ENCODE measurements at places on chromosomes 12 and 14.

GRCh38 chr12:106681210-106681609 lies 93.3 kb upstream of the RIC8B start:
- H3K27me3 ChIP-seq, result peaks cover 29% of the 10 kb centered on the region
- H3K27ac ChIP-seq, result no peak overlapping the region
- H3K4me1 ChIP-seq, result no peaks in the 10 kb centered on the region
- H3K4me3 ChIP-seq, result no peak overlapping the region

- DNase-seq, result no peak
- no peak overlapping the region for H3K4me3 ChIP-seq
- no peak overlapping the region for H3K27ac ChIP-seq
These were observed 26.7 kb downstream of the CBX5 start for GRCh38 chr12:54253240-54253639.

DNA sequence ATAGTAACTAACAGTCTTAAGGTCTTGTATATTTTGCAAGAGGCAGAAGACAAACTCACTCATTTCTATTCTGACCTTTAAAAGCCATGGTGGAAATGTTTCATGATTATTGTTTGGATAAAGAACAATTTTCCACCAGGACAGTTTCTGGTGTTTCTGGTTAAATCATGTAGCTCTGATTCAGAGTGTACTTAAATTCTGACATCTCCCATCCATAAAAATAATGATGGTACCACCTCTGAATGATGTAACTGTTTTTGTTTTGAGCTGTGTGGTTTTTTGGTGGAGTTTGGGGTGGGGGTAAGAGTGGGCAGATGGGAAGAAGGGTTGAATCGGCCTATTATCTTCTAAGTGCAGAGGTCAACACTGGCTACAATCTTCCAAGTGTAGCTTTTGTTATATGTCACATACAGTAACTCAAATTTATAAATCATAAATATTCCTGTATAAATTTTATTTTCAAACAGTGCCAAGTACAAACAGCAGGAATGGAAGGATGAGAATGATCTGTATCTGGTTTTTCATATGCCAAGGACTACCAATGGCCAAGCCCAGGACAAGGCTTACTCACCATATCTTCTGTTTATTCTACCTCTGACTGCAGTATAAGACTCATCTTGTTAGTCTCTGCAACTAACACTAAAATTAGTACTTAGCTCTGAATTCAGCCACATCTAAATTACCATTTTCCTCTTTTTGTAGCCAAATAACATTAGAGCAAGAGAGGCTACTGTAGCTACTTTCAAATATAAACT lies 108.7 kb downstream of the BCAT1 start:
- H3K36me3 ChIP-seq, result peaks cover 61% of the 10 kb centered on the region
- no peak overlapping the region for H3K4me3 ChIP-seq
- no peak overlapping the region for H3K27ac ChIP-seq

- no peaks in the 10 kb centered on the region for H3K4me1 ChIP-seq
- H3K27ac ChIP-seq, result no peak overlapping the region
- H3K4me3 ChIP-seq, result no peak overlapping the region
- no peaks in the 10 kb centered on the region for H3K27me3 ChIP-seq
- no peaks in the 10 kb centered on the region for H3K36me3 ChIP-seq
These were observed 16.3 kb downstream of the ST8SIA1 start for GRCh38 chr12:22318108-22318737.

DNA sequence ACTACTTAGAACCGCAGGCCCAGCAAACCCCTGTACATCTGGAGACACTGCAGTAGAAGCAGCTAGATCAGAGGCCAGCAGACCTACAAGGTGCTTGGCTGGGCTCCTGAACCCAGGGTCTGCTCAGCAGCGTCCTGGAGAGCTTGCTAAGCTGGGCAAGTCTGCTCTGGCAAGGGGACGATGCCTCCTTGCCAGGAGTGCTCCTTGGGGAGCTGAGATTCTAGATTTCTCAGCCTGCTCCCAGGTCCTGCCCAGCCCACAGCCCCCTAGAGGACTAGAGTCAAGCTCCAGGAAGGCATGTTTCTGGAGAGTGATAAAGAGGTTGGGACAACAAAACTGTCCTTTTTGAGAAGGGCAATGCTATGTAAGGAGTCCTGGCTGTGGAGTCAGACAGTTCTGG lies 60.3 kb downstream of the HSPB8 start:
- no peaks in the 10 kb centered on the region for H3K36me3 ChIP-seq
- no peaks in the 10 kb centered on the region for H3K4me1 ChIP-seq
- H3K4me3 ChIP-seq, result no peak overlapping the region
- no peaks in the 10 kb centered on the region for H3K27me3 ChIP-seq

DNA sequence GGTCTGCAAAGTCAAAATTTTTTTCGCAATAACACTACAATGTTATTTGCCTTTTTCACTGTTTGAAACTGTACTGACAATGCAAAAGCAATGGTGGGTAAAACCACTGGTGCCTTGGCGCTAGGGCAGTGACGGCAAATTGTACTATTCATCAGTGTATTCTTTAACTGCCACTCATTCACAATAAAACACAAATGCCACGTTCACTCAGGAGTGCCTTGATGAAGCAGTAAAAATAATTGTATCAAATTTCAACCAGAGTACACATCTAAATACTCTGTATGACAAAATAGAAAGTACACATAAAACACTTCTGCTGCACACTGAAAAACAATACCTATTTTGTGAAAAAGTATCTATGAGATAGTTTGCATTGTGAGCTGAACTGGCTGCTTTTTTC lies 17.8 kb downstream of the DCAF5 start:
- no peaks in the 10 kb centered on the region for H3K36me3 ChIP-seq
- H3K4me3 ChIP-seq, result no peak overlapping the region
- H3K4me1 ChIP-seq, result peaks cover 17% of the 10 kb centered on the region
- DNase-seq, result no peak

DNA sequence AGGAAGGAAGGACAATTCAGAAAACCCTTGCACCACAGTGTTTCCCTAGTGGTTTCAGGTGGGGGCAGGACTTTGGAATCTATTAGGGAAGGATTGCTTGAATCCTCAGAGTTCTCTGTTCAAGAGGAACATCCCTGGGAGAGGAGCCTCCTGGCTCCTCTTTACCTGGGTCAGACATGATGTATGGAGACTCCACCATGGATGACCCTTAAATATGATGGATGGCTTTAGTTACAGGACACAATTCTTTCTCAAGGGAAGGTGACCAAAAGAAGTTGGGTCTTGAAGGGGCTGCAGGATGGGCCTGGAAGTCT lies 396.6 kb downstream of the NRXN3 start:
- H3K4me3 ChIP-seq, result no peak overlapping the region
- no peak for DNase-seq
- H3K27me3 ChIP-seq, result no peaks in the 10 kb centered on the region
- H3K36me3 ChIP-seq, result no peaks in the 10 kb centered on the region
- no peak overlapping the region for H3K27ac ChIP-seq

DNA sequence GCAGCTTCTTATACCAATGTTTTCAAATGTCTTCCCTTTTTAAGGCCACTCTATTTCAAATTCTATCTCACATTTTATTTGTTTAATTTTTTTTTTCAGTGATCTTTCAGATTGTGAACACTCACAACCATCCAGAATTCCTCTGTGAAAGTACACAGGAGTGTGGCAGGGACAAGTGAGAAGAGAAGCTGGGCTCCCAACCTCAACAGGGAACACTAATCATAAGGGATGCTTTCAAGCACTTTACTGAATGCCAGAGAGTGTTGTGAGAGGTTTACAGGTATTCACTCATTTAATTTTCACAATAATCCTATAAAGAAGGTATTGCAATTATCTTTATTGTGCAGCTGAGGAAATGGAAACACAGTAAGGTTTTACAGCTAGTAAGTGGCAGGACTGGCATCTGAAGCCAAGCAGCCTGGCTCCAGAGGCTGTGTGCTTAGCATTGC lies 60.1 kb upstream of the PYGL start:
- no peaks in the 10 kb centered on the region for H3K36me3 ChIP-seq
- no peak for DNase-seq

- peak; percentile 45 for DNase-seq
- H3K27me3 ChIP-seq, result no peaks in the 10 kb centered on the region
- H3K36me3 ChIP-seq, result no peaks in the 10 kb centered on the region
- H3K4me3 ChIP-seq, result no peak overlapping the region
- no peaks in the 10 kb centered on the region for H3K4me1 ChIP-seq
- H3K27ac ChIP-seq, result no peak overlapping the region
These were observed 12.2 kb upstream of the FOXG1 start for GRCh38 chr14:28754209-28754985.

DNA sequence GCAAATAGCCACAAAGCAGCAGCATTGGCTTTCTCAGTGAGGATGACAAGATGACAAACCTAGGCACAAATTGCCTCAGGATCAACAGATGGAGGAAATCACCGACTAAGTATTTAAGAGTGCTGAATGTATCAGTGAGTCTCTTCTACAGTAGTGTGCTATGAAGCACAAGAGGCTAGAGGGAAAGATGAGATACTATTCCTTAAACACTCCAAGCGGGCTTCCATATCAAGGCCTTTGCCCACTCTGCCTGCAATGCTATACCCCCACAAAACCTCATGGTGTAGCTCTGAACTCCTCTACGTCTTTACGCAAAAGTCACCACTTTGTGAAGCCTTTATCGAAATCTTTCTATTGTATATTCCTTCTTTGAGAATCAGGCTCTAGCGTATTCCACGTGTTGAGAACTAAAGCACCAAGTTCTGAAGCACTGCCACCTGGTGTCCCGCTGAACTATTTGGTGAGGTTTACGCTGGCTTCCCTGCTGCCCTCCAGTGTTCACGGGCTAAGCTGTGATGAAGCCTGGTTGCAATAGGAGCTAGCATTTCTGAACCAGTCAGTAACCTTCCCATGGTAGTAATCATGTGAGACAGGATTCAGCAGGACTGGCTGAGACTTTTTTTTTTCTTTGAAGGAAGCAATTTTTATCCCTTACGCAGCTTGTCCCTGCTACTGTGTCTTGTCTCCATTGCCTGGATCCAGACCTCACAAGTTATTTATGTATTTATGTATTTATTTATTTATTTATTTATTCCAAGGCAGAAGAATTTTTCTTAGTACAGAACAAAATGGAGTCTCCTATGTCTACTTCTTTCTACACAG lies 426.5 kb upstream of the OR4E1 start:
- H3K27me3 ChIP-seq, result no peaks in the 10 kb centered on the region
- H3K27ac ChIP-seq, result no peak overlapping the region
- no peaks in the 10 kb centered on the region for H3K4me1 ChIP-seq
- H3K36me3 ChIP-seq, result no peaks in the 10 kb centered on the region
- H3K4me3 ChIP-seq, result no peak overlapping the region
- peak; percentile 17 for DNase-seq

DNA sequence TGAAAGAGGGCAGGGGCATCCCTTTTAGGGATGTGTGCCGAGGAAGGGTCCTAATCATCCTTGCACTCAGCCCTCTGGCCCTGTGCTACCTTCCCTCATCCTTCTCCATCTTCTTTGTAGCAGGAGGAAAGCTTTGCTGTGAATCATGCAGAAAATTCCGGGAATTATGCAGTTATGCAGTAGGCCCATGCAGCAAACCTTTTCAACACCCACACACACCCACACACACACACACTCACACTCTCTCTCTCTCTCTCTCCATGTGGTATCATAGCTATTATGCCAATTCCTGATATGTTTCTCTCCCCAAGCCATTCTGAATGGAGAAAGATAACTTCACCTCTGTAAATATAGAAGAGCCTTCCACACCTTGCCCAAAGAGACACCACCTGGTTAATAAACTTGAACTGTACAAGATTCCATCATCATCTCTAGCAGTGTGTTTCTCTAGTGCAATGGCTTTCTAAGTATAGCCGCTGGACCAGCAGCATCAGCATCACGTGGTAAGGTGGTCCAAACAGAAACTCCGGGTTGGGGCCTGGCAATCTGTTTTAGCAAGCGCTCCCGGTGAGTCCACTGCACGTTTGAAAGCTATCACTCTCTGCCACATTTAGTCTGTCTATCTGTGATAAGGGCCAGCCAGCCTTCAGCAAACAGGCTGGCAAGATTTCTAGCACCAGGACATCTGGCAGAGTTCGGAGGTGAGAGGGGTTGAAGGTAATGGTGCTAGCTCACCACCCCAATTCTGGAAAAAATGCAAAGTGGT lies 57.6 kb downstream of the MDM2 start:
- no peaks in the 10 kb centered on the region for H3K4me1 ChIP-seq
- H3K4me3 ChIP-seq, result no peak overlapping the region
- H3K27ac ChIP-seq, result no peak overlapping the region
- peak; percentile 33 for DNase-seq
- H3K36me3 ChIP-seq, result no peaks in the 10 kb centered on the region

- no peaks in the 10 kb centered on the region for H3K27me3 ChIP-seq
- H3K4me3 ChIP-seq, result no peak within 1 kb of the TSS
- DNase-seq, result no peak
- H3K4me1 ChIP-seq, result no peaks in the 10 kb centered on the region
These were observed at the start of gene SERPINA12 for GRCh38 chr14:94509356-94509755. TSS of gene SERPINA12 (minus strand) at chr14:94509469. CDS start at chr14:94498397, 11,072 bp downstream.

- H3K4me1 ChIP-seq, result no peaks in the 10 kb centered on the region
- no peak overlapping the region for H3K27ac ChIP-seq
- H3K36me3 ChIP-seq, result peaks cover 89% of the 10 kb centered on the region
- H3K27me3 ChIP-seq, result no peaks in the 10 kb centered on the region
- no peak for DNase-seq
These were observed 10.7 kb downstream of the ERP29 start for GRCh38 chr12:112023759-112024396.

- no peaks in the 10 kb centered on the region for H3K27me3 ChIP-seq
- DNase-seq, result no peak
These were observed 125.9 kb upstream of the ATF1 start for GRCh38 chr12:50637870-50638481.
